LNCaP clone FGC (cell line): ENCODE measurements at places on chromosomes 4 and X.

- no peak for DNase-seq
These were observed 728.7 kb downstream of the IL1RAPL1 start for GRCh38 chrX:29315931-29316330.

DNA sequence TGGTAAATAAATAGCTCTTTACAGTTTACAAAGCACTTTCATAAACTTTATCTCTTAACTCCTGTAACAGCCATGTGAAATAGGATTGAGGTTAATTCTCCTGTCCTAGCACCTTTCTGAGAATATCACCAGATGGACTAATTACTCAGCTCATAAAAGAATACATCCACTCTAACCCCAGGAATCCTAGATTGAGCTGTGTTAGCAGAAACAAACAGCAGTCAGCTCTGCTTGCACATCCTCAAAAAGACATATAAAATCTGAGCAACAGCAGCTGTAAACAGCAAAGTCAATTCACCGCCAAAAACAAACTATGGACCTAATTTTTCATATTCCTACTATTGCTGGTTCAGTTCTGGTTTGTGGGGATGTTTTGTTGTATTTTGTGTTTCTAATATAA, 182.8 kb downstream of the QDPR start:
- no peak for DNase-seq

- no peak for DNase-seq
These were observed 65.8 kb downstream of the ARHGEF6 start for GRCh38 chrX:136714626-136715599.

DNA sequence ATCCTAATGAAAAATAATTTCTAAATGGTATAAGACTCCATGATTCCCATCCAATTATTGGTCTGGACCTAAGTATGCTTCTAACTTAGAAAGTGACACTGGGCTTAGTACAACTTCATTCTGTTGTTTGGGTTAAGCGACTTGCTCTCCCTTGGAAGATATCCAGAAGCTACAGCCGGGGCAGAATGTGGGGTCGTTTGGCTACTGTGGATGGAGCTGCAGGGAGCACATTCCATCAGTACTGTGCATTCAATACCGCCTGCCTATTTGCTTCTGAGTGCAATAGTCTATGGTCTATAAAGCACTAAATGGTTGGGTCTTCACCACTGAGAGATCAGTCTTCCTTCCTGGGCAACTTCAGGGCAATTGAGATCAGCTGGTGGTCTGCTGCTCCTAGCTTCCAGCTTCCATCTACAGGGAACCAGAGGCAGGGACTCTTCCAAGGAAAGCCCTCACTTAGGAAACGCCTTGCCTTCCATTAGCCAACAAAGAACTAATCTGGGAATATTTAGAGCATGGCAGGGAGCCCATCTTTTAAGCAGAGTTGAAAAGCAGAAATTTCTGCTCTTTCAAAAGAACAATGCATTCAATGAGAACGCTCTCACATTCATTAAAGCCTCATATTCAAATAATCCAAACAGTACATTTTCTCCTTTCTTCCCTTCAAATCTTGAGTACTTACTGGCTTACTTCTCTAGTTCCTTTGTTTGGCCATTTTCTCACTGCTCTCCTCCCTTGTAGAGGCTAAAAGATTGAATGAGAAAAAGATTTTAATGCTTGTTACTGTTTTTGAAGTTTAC, 1049.9 kb upstream of the TENM3 start:
- DNase-seq, result no peak

DNA sequence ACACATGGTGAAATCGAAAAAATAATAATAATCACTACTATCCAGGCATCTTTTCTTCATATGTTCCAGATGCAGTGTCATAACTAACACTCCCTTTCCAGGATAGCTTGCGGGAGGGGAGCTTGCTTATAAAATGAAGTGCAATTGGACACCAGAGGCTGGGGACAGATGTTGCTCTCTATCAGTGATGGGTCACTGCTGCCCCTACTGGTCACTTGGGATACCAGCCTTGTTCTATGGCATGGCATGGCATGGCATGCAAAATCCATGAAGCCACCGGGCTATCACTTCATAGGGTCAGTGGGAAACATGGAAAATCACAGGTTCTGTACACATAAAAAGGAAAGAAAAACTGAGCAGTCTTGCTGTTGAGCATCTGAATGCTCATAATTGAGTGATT, 168.1 kb downstream of the GLRA2 start:
- DNase-seq, result no peak

DNA sequence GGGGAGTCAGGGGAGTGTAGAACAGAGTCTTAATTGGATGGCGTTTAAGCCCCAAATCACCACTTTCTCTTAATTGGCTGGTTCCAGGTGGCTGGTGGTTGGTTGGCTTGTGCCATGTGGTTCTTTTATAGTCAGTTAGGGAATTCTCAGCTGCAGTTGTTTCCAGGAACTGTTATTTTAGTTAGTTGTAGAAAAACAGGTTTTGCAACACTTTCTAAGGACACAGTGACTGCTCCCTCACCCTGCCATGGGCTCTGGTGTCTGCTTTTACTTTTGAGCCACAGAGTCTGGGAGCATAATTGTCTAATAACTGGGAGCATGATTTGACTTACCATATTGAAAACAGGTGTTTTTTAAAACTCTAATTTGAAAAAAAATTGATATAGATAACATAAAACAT, 75.8 kb upstream of the PCDH18 start:
- DNase-seq, result no peak

DNA sequence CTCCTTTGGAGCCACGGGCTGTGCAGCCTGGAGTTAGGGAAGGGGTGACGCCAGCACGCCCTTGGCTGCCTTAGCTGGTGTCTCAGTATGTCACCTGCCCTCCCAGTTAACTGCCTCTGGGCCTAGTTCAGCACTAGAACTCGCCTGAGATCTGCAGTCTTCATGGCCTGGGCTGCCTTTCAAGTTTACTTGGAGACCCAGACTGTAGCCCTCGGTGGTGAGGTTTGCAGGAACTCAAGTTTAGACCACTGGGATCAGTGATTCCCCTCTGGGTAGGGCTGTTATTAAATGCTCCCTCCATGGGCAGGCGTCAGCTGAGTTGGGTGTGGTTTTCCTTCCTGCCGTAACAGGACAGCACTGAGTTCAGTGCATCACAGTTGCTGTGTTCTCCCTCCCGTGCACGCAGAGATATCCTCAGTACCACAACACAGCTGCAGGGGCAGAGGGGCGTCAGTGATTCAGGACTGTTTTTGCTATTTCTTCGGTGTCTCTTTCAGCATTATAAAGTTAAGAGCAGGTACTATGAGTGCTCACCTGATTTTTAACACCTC, 30.5 kb downstream of the PLAC8 start:
- no peak for DNase-seq
